Mononuclear cell (primary cell): ENCODE measurements at places on chromosomes 6 and 20. TPM values are rescaled to one million over a fixed set of nuclear protein-coding genes. Genes with fewer than 3 reads are reported as not detected.

BFSP1 gene
- 0.84 TPM for total RNA-seq

KCNG1 gene
- total RNA-seq: 2.3 TPM

TFAP2B gene
- total RNA-seq: not detected

BMP5 gene
- not detected for total RNA-seq

FBXO5 gene
- 5.1 TPM for total RNA-seq

ID4 gene
- total RNA-seq: not detected

TMEM74B gene
- total RNA-seq: not detected
